ENCODE measurements at places on chromosomes 1 and 21.

DNA sequence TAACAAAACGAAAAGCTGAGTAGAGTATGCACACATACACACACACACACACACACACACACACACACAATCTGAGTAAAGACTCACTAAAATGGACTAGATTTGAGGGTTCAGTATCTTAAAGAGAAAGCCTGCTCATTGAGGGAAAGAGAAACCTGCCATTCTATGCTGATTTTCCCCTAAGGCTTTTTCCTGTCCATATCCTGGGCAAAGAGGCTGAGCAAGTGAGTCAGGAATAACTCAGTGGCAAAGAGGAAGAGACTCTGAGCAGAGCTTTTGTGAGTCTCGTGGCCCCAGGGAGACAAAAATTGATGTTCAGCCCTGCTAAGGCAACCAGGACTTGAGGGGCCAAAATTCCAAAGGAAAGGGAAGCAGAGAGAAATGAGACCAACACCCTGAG lies 37.3 kb upstream of the RUNX1 start:
- no peak for DNase-seq

DNA sequence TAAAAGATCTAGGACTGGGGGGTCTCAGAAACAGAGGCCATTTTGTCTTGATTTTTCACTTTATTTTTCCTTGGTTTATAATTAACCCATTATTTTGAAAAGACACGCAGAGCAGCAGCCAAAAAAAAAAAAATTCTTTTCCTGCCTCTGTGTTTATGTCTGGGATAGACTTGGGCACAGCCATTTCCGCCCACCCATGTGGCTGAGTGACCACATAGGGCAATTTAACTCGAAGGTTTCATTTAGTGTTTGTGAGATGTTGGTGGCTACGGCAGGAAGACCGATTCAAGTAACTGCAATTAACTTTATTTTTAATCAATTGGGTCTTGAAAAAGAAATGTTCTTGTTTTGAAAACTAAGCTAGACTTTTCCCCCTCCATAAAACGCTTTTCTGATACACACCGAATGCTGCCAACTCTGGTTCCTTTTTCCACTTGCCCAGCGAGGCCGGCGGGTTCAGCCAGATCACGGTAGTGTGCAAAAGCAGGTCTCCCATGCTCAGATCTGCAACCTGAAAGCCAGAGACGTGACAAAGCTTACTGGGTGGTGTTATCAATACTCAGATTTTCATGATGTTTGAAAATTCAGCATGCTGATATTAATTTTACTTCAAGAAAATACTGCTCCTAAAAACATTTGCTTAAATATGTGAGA lies 97.4 kb upstream of the KRTAP19-8 start:
- no peak for DNase-seq

- DNase-seq, result no peak
Observed at GRCh38 chr1:206098242-206098919, 18.8 kb downstream of the AVPR1B start.

GRCh38 chr1:54253480-54253879 lies 53.5 kb downstream of the MRPL37 start:
- DNase-seq, result no peak

- DNase-seq, result no peak
Observed at GRCh38 chr1:207959141-207959825, 48.4 kb upstream of the CD34 start.

- DNase-seq, result no peak
Observed at GRCh38 chr21:31931644-31932469, 59.0 kb downstream of the HUNK start.

- DNase-seq, result no peak
Observed at GRCh38 chr1:170221031-170221430, 75.3 kb downstream of the NTMT2 start.

DNA sequence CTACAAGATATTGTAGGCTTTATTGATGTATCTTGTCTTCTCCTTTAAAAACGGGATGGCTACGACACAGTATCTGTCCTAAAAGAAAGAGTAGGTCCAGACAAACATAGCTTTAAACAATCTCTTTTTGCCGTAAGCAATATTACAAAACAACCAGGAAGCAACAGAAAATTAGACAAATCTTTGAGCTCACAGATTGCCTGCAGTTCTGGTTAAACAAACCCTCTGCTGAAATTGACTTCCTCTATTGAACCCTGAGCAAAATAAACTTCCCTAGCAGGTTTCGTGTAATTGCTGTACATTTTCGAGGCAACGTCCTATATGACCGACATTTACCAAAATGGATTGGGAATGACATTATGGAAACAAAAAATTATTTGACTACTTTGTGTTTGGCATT lies 50.6 kb downstream of the CHML start:
- DNase-seq, result no peak

- DNase-seq, result no peak
Observed at GRCh38 chr1:34342334-34342733, 165.6 kb downstream of the C1orf94 start.

DNA sequence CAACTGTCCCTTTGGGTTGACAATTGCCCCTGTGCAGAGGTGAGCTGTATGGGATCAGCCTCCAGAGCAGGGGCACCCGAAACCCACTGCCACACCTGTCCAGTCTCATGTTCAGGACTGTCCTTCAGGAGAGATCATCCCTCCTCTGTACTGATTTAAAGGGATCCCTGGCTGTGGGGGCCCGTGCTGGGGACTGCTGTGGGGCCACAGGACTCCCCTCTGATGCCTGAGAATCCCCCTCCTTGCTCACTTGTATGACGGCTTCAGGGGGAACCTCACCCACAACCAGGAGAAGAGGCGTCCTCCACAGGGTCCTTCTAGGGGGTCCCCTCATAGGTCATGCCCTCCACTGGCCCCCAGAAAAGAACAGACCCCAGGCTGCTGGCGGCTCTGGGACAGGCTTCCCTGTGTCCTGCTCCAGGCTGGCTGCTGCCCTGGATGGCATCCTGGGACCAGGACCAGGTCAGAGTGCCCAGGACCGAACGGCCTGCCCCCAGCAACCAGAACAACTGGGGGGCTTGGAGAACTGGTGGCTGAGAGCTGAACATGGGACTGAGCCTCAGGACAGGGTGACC lies 77.5 kb upstream of the ACTRT2 start:
- no peak for DNase-seq

DNA sequence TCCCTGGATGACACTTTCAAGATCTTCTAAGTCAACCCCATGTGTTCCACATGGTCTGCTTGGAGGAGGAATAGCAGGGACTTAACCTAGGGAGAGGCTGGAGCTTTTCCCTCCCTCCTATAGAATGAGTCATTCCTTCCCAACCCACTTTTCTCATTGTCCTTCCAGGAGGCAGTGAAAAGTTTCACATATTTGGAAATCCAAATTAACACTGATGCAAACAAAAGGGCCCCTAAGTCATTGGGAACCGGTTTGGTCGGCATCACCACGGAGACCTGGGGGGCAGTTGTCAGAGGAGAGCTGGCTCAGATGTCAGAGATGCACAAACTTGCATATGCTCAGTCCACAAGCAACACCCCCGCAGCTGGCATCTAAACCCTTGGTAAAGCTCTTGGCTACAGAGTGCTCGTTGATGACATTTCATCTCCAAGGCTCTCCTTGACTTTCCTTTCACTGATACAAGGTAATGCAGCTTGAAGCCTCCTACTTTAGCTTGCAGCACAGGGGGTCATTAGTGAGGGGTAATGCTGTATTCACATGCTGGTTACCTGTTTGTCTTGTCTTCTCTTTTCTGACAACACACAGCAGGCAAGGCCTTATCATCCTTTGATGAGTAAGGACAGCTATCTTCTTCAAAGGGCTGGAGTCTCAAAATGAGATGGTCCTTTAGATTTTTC lies 12.3 kb upstream of the LRRC8D start:
- DNase-seq, result no peak

- DNase-seq, result no peak
Observed at GRCh38 chr1:30919025-30919881, 10.7 kb upstream of the SDC3 start.

Data from activated naive CD4-positive, alpha-beta T cell (primary cell).